ENCODE measurements at places on chromosomes 1 and 21.

DNA sequence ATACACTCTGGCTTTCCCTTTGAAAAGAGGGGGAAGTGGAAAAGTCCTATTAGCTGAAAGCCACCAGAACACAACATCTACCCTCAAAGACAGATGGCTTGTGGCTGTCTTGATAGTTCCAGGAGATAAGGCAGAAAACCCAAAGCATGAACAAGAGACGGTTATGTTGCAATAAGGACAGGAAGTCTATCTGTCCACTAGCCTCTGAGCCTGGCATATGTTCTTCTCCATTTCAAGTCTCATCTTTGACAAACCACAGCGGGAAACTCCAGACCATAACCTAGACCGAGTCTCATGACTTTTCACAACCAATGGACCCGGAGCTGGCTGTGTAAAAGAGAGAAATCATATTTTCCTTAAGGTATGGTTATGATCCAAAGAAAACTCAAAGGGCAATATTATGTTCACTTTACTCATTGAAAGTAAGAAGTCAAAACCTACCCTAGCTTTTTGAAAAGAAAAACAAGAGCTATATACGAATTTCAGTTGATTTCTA, 33.8 kb downstream of the DUSP10 start:
- DNase-seq = peak; percentile 76

- DNase-seq = no peak
These were observed 1.8 kb downstream of the CTXND2 start for GRCh38 chr1:150888727-150889126.

GRCh38 chr1:14034506-14034905, 334.5 kb downstream of the PRDM2 start:
- no peak for DNase-seq

DNA sequence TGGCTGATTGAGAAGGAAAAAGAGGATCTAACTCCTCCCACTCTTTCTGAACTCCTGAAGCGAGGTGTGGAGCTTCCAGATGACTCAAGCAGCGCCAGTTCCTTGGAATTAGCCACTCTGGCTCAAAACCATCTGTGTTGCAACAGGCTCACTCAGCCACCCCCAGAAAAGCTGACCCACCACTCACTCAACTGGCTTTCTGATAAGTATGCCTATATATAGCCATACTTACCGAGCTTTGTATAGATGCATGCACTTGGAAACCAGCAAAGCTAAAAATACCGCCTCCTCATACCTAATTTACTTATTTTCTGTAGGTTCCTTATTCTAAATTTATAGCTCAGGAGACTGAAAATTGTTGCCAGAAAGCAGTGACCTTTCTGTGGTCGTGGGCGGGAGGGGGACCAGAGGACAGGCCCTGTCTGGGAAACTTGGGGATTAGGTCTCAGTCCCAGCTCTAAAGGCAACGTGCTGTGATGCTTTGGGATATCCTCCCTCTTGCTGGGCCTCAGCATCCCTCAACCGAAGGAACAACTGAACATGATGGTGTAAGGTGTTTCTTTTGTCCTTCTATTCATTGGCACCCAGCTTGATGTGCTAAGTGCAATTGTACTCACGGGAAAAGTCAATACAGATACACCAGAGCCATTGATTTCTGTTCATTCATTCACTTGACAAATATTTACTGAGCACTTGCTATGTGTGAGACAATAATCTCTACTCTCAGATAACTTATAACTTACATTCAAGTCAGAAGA, 65.7 kb downstream of the NENF start:
- no peak for DNase-seq

GRCh38 chr1:224623310-224623714, 7.2 kb downstream of the CNIH3 start:
- no peak for DNase-seq

DNA sequence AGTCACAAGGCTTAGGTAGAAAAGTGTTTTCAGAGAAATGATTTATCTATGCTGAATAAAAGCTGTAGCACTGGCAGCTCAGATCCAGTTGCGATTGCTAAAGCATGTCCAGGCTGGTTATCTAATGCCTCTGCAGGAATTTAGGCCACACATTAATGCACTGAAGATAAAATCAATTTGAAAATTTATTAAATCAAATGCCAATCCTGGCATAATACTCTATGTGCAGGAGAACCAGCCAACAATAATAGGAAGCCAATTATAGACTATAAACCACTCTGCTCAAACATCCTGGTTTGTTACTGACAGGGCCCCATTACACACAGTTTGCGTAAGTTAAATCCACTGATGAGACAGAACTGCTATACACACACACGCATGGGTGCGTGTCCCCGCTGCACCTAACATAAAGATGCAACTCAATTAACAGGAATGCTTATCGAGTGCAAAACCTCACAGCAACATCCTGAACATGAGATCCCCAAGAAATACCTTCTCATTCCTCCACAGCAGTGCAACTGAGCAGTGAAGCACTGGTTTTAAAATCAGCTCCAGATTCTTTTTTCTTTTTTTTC, 40.6 kb downstream of the PTP4A2 start:
- no peak for DNase-seq

GRCh38 chr1:53455364-53455991, 3.7 kb upstream of the DMRTB1 start:
- no peak for DNase-seq

DNA sequence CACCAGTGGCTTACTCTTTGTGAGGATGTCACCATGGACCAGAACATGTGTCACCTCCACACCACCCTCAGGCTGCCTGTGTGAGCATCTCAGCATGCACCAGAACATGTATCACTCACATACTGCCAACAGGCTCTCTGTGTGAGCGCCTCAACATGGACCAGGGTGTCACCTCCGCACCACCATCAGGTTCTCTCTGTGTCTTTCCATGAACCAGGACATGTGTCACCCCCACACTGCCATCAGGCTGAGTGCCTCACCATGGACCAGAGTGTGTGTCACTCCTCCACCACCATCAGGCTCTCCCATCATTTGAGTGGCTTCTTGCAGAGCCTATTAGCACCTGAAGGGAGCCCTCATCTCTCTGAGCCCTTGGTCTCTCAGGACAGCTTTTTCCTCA, 125.2 kb downstream of the ZNF648 start:
- no peak for DNase-seq

Measured in GM12864 (cell line).